MCF 10A (cell line): ENCODE measurements at places on chromosomes 6 and 20. TPM values are rescaled to one million over a fixed set of nuclear protein-coding genes. Genes with fewer than 3 reads are reported as not detected.

PROKR2 gene
- total RNA-seq: not detected in 2 replicates

CFAP206 gene
- total RNA-seq: 0.27 TPM in 1 of 2 replicates, not detected in the other

ELOVL2 gene
- not detected in 2 replicates for total RNA-seq

ARMH2 gene
- not detected in 2 replicates for total RNA-seq

LY86 gene
- not detected in 2 replicates for total RNA-seq

DEFB115 gene
- not detected in 2 replicates for total RNA-seq
